DMS153 (cell line): ENCODE measurements at places on chromosomes 7 and 10.

DNA sequence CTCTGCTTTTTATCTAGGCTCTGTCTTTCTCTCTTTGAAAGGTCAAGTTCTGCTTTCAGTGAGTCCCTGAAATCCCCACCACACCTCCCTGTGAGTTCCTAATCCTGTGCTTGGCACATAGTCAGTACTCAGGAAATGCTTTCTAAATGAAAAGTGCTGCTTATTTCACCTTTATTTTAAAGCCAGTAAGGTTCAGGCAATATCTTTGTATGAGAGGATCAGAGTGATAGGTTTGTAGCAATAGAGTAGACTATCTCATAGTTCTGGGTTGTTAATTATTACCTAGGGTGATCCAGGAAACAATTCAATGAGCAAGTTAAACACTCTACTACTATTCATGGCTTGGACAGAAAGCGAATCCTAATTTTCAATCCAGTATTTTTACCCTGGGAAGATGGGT, 7.4 kb upstream of the LAMB1 start:
- DNase-seq: no peak

GRCh38 chr10:30059209-30060107, at the start of gene JCAD:
TSS of gene JCAD (minus strand) at chr10:30059586. CDS start at chr10:30047812, 11,774 bp downstream.
- no peak for DNase-seq

GRCh38 chr10:14781763-14782162, 7.1 kb upstream of the FAM107B start:
- DNase-seq: no peak

DNA sequence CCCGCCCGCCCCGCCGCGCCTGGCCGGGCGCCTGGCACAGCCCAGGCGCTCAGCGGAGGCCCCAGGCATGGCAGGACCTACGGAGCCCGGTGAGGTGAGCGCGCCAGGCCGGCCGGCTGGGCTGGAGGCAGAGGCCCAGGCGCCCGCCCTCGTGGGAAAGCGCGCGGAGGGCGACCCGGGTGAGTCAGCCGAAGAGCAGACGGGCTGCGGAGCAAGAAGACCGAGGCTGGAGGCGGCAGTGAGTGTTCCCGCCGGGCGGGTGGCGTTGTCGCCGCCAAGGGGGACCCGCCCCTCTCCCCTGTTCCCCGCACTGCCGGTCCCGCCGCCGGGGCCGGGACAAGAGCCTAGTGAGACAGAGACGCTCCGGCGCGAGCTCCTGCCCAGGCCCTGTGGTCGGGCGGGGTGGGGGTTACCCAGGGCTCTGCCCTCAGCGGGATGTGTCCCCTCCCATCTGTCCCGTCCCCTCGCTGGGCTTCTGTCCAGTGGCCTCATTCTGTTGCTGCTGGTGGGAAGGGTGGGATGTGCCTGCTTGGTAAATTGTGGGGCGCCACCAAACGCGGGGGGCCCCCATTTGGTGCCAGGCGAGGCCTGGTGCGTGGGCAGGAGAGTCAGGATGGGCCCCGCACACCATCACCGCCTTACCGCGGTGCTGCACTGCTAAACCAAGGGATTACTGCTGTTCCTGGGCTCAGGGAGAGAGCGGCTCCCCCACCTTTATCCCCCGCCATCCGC, 17.0 kb upstream of the NODAL start:
- no peak for DNase-seq

DNA sequence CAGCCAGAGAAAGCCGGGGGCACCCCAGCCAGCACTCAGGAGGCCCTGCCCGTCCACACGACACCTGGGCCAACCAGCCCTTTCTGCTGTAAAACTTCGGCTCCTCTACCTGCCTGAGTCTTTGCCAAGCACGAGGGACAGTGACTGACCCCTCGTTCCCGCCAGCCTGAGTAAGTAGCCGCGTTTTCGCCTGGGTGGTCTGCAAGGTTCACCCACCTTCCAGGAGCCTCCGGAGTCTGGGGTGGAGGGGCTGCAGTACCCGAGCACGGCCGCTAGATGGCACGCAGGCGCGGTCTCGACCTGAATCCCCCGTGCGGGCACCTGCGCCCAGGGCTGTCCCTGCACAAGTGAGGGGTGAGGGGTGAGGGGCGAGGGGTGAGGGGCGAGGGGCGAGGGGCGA, 192.7 kb downstream of the PTPRN2 start:
- DNase-seq: no peak

GRCh38 chr7:70415179-70415972, 716.6 kb upstream of the GALNT17 start:
- no peak for DNase-seq

DNA sequence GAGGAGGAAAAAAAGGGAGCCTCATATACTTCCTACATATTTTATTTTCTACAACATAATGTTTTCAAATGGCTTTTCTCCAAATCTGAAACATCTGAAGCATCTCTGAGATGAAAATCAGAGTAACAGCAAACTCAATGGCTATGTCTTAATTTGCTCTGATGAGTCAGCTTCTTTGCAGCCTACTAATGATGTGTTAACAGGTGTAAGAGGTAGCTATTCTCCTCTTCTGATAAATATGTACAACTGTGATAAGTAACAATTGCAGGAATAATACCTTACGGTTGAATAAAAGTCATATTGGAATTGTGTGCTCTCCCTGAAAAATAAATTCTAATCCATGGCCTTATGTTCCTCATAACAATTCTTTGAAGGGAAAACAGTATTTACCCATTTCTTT, 45.2 kb downstream of the GNAT3 start:
- DNase-seq: no peak

DNA sequence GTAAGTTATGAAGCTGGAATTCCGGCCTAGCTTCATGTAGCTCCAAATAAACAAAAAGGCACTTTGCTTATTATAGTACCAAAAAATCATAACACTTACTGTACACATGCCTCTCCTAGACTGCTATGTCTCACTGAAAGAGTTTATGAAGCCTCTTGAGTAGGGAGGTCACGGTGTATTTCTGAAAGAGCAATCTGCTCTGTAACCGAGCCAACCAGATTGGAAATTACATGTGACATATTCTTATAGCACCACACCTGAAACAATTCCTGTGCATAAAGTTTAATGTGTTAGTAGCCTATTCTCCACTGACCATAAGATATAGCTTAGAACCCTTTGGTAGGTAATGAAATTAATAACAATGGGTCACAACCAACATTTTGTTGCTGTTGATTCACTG, 1.3 kb upstream of the FAM3C start:
- DNase-seq: no peak

- DNase-seq: no peak
Observed at GRCh38 chr10:114000457-114001010, 43.1 kb upstream of the ADRB1 start.

DNA sequence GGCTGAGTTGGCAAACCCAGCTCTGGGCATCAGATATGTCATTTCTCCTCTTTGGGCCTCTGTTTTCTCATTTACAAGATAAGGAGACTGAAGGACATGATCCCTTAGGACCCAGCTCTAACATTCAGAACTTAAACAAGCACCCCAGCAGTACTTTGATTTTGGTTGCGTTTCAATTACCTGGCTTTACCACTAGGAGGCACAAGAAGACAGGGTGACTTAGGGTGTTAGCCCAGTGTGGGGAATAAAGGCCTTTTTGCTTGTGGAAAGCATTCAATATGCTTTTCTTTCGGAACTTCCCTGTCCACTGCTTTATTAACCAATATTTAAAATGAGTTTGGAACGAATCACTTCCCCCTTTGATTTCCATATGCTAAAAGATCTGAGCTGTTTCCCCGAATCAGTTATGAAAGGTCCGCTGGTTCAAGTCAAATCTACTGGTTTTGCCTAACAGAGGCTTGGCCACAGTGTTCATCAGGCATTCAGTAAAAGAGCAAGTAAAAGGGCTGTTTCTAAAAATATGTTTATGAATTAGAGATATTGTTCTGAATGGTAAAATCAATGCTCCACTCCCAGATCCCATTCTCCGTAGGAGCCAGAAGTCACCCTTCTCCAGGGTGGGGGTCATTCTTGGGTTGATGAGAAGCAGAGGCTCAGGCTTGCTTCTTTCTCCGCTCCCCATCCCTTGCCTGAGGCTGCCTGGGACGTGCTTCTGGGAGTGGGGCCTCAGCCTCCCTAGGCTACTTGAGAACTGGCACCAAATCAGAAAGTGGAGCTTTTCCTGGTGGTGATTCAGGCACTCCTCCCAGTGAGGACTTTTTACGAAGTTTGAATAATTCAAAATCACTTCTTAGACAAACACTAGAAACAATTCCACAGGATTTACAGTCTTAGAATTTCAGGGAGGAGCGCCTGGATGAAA, 105.5 kb downstream of the MYOF start:
- peak; percentile 64 for DNase-seq

DNA sequence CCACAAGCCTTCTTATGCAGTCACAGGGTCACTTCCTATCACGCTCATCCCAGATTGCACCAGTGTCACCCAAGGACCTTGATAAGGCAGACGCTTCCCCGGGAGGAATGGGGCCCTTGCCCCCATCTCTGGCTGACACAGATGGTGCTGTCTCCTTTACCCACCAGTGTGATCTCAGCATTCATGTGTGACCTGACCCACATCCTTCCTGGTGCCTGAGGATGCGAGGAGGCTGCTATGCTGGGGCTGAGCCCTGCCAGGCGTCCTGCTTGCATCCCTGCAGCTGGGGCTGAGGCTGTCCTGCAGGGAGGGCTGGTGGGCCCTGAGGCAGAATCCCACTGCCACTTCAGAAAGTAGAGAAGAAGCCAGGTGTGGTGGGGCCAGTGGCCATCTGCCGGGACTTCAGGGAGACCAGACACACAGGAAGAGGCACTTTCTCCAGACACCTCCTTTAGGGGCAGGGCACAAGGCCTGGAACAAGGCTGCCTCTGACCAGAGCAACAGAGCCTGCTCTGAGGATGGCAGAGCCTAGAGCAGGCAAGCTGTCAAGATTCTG, 35.3 kb downstream of the RASGEF1A start:
- DNase-seq: no peak
